ENCODE measurements at places on chromosomes 12 and 14.

DNA sequence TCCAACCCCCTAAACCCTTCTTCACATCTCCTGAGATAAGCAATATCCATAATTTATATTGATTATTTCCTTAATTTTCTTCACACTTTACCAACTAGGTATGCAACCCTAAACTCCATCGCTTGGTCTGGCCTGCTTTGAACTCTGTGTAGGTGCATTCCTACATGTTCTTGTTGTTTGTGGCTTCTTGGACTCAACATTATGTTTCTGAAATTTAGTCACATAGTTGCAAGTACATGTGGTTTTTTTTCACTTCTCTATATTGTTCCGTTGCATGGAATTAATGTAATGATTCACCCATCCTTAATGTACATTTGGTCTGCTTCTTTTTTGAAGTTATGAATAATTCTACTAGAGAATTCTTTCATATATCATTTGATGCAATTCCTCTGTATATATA lies 1.6 kb upstream of the TAS2R30 start:
- DNase-seq: no peak

GRCh38 chr14:49688701-49689030 lies 652 bp upstream of the POLE2 start:
- no peak for DNase-seq

- DNase-seq: no peak
Observed at GRCh38 chr12:25256005-25256404, 5.3 kb upstream of the KRAS start.

- DNase-seq: no peak
Observed at GRCh38 chr14:68451696-68452373, 341.0 kb downstream of the ZFP36L1 start.

GRCh38 chr12:92369636-92370035 lies 224.0 kb upstream of the BTG1 start:
- no peak for DNase-seq

DNA sequence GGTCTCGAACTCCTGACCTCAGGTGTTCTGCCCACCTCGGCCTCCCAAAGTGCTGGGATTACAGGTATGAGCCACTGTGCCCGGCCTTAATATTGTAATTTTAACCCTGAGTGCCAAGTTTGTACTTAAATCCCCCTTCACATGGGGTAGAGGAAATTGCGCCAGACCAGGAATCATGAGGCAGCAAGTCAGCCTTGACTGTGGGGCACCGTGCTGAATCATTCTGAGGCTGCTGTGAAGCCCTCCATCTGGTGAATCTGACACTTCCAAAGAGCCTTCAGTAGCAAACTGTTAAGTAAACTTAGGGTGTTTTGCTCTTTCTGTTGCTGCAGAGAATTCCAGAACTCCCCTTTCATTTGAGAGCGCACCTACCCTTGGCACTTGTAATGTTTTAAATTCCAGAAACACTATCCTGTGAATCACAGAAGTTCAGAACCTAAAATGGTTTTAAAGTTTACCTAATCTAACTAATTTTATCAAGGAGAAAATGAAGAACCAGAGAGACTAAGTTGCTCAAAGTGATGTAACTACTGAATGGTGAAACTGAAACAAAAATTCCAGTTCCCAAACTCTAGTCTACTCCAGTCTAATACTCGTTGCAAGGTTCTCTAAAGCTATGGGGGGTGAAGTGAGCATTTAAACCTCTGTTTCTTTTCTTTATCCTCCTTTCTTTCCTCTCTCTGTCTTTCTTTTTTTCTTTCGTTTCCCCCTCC lies 7.5 kb downstream of the HEBP1 start:
- DNase-seq: no peak

- DNase-seq: no peak
Observed at GRCh38 chr12:108643941-108644810, 10.5 kb upstream of the SELPLG start.

GRCh38 chr12:8709124-8709830 lies 11.5 kb downstream of the RIMKLB start:
- DNase-seq: no peak

- no peak for DNase-seq
Observed at GRCh38 chr12:106068296-106068695, 70.5 kb downstream of the NUAK1 start.

DNA sequence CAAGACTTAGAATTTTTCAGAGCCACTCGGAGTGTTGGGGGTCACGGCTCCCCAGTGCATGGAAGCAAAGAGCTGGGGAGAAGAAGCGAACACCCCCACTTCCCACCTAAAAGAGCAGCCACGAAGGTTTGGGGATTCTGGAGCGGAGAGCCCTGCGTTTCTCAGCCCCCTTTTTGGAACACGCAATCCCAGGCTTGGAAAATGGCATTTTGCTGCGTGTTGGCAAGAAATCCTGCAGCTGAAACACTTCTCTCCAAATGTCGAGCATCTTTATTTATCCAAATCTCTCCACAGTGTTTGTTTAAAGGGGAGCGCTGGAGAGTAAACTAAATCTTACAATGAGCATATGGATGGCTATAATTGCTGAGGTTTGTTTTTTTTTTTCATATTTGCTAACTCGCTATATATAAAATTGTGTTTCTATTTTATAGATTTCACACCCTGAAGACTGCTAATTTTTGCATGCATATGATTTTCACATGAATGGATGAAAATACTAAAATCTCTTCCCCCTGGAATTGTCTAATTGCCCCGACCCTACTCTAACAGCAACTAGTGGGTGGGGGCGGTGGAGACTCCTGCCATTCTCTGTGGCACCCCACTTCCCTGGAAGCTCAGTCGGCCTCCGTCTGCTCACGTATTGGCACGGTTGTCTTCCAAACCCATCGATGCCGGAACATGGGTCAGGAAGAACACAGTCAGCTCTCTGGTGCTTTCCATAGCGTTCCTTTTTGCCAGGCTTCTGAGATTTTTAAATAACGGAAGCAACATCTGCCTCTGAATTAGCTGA lies 120.5 kb downstream of the GCH1 start:
- no peak for DNase-seq

DNA sequence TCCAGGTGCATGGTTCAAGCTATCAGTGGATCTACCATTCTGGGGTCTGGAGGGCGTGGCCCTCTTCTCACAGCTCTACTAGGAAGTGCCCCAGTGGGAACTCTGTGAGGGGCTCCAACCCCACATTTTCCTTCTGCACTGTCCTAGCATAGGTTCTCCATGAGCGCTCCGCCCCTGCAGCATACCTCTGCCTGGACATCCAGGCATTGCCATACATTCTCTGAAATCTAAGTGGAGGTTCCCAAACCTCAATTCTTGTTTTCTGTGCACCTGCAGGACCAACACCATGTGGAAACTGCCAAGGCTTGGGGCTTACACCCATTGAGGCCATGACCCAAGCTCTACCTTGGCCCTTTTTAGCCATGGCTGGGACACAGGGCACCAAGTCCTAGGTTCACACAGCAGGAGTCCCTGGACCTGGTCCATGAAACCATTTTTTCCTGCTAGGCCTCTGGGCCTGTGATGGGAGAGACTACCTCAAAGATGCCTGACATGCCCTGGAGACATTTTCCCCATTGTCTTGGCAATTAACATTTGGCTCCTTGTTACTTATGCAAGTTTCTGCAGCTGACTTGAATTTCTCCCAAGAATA lies 76.8 kb downstream of the CRADD start:
- no peak for DNase-seq

GRCh38 chr12:93970900-93971688 lies 177.3 kb upstream of the PLXNC1 start:
- DNase-seq: no peak

DNA sequence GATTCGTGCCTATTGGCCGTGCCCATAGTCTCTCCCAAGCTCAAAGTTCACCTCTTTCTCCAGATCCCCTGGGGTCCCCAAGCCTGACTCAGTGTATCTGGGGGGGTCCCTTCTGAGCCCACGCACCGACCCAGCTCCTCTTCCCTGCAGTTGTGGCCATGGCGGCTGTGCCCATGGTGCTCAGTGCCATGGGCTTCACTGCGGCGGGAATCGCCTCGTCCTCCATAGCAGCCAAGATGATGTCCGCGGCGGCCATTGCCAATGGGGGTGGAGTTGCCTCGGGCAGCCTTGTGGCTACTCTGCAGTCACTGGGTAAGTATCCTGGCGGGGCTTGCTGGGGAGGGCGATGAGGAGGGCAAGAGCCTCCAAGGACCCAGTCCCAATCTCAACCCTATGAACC lies 5.1 kb downstream of the IFI27 start:
- DNase-seq: no peak

DNA sequence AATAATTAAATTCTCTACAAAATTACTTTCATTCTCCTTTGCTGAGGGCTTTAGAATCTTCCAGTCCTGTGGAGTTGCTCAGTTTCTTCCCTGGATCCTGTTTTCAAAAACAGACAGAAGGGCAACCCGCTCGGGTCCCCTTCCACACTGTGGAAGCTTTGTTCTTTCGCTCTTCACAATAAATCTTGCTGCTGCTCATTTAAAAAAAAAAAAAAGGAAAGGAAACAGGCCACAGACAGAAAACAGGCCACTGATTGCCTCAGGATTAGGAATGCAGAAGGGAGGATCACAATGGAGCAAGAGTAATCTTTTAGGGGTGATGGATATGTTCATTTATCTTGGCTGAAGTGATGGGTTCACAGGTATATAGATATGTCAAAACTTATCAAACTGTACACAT lies 29.5 kb upstream of the HIGD1C start:
- DNase-seq: no peak

- DNase-seq: no peak
Observed at GRCh38 chr14:60915781-60916180, 65.1 kb downstream of the TRMT5 start.

- no peak for DNase-seq
Observed at GRCh38 chr12:125198652-125199051, 133.4 kb downstream of the AACS start.

- DNase-seq: no peak
Observed at GRCh38 chr12:38159591-38160317, 156.8 kb upstream of the ALG10B start.

GRCh38 chr12:124184456-124184855 lies 110.4 kb upstream of the RFLNA start:
- DNase-seq: no peak

DNA sequence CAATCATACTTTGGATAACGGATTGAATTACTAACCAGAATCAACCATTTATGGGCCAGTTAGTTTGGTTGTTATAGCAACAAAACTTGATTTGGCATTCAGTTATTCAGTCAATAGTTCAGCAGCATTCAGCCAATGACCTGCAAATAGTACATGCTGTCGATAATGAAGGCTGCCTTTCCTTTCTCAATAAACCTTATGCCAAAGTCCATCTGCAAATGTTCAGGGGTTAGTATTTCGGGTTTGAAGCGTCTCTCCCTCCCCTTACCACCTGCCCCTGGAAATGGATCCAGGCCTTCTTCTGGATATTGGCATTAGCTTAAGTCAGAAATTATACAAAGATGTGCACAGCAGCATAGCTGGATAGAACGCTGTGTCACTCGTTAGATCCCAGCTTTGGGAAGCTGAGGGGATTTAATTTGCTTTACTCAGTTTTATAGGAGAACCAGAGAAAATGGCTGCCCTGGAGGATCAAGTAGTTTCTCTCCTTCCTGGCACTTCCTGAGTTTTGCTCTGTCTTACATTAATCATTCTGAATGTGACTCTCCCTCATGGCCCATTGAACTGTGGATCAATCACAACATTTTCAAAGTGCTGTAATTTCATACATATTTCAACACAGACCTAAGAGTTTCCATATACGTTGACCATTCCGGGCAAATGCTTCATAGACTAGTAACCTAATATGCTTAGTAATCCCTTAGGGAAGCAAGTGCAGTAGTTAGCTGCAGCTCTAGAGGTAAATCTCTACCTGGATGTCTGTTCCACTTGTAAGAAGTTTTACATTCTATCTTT lies 46.7 kb upstream of the PTPRR start:
- DNase-seq: no peak

GRCh38 chr14:97180304-97181200 lies 383.4 kb downstream of the VRK1 start:
- no peak for DNase-seq

- DNase-seq: no peak
Observed at GRCh38 chr12:57343703-57344378, 87.0 kb downstream of the R3HDM2 start.

GRCh38 chr12:27707216-27707615 lies 3.4 kb upstream of the MRPS35 start:
- DNase-seq: no peak

GRCh38 chr12:88725592-88726143 lies 145.4 kb upstream of the KITLG start:
- no peak for DNase-seq

- no peak for DNase-seq
Observed at GRCh38 chr12:53098354-53098981, 1.0 kb downstream of the IGFBP6 start.

- DNase-seq: no peak
Observed at GRCh38 chr12:18457362-18457761, 196.0 kb downstream of the PIK3C2G start.

- peak; percentile 49 for DNase-seq
Observed at GRCh38 chr14:56555921-56556570, 23.6 kb upstream of the TMEM260 start.
